Stimulated activated CD4-positive, alpha-beta T cell treated with anti-CD3 and anti-CD28 coated beads, Interleukin-15, amount 100 ng/mL, for 1 hour (primary cell): ENCODE measurements at places on chromosomes 1 and 21.

- no peak for DNase-seq
These were observed 767.3 kb upstream of the ADAMTS5 start for GRCh38 chr21:27734146-27734545.

DNA sequence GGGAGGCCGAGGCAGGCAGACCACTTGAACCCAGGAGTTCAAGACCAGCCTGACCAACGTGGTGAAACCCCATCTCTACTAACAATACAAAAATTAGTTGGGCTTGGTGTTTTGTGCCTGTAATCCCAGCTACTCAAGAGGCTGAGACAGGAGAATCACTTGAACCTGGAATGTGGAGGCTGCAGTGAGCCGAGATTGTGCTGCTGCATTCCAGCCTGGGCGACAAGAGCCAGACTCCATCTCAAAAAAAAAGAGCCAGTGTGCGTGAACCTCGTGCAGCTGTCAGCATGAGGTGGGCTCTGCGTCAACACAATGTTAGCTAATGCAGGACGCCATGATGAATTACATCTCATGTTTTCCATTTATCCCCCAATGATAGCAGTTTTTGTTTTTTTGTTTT is 110.7 kb upstream of the SLC45A1 start:
- no peak for DNase-seq

- no peak for DNase-seq
These were observed 24.3 kb downstream of the ST6GALNAC3 start for GRCh38 chr1:76098845-76099244.

DNA sequence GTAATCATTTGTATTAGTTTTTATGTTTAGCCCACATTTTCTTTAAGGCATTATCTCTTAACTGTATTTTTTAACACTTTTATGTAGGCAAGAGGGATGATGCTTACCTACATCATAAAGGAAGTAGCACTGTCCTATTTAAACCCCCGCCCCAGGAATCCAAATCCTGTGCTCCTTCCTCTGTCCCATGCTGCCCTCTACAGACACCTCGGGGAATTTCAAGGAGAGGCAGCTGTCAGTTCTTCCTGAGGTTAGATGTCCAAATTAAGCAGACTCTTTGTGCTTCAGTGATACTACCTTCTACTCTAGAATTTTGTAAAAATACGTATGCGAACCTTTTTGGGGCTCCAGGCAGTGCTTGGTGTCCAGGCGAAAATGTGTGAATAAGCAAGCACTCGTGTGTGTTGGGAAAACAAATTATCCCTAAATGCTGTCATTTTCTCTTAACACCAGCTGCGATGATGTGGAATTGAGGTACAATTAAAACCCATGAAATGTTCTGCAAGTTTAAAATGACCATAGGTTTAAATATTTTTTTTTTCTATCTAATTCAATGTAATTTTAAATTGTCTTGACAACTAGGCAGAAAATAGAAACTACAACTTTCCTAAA is 19.2 kb downstream of the CRCT1 start:
- DNase-seq, result no peak

DNA sequence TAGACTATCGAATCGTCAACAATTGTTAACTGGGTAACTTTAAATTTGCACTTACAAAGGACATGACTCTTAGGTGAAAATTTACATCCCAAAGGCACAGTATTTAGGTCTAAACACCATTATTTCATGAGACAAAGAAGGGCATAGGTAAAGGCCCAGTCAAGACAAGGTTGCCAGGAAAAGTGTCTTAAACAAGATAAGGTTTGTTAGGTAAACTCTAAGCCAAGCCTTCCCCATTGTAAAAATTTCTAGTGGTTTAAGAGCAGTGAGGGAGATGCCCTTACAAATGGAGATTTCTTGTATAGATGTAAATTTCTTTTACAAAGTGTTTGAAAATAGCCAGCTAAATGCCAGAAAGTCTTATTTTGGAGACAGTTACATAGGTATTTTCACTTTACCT is 36.9 kb upstream of the FNBP1L start:
- DNase-seq, result no peak

DNA sequence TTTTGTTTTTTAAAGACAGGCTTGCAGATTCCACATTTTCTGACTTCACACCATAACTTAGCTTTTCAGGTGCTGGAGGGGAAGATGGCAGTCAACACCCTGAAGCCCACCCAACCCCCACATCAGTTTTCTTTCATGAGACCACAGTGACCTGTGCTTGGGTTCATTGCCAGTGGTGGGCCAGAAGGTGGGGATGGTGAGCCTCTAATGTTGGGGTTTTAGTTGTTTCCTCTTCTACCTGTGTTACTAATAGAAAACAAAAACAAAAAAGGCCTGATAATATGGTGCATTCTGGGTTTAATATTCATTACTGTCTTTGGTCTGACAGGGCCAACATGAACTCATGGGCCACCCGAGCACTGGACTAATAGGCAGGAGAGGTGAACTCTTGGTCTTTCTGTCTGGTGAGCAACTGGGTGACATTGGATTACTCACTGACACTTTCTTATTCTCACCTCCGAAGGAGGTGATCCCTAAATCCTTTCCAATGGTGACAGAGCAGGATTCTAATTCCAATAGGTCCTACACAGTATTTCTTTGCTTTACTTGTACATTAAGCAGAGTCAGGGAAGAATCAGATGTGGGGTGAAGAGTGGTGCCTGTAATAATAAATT is 132.8 kb downstream of the CLIC6 start:
- no peak for DNase-seq

GRCh38 chr1:60274422-60275290 is 201.1 kb upstream of the C1orf87 start:
- no peak for DNase-seq

- DNase-seq, result no peak
These were observed 67.1 kb downstream of the BCAR3 start for GRCh38 chr1:93614541-93614940.

DNA sequence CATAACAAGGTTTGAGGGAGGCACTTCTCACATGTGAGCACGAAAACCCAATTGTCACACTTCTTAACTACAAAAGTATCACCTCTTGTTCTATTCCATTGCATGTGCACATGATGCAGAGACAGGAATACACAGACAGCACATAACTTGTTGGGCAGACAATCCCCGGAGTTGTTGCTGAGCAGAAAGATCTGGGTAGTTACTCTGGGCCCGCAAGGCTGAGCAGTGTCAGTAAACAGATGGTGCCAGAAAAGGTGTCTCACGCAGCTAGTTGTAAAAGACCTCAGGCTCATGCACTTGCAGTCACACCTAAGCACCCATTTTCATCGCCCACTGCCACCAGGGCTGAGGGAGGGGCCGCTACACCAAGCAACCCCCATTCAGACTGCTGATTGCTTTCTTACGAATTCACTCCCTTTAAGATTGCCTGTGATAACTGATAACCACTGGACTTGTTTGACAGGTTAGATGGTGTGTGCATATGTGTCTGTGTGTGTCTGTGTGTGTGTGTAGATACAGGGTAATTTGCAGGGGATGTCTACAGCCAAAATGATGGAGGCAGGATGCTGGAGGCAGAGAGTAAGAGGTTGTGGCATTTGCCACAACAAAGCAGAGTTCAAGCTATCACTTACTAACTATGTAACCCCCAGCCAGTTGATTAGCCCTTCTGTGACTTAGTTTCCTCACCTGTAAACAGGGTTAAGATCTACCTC is 4.2 kb downstream of the LGR6 start:
- no peak for DNase-seq

DNA sequence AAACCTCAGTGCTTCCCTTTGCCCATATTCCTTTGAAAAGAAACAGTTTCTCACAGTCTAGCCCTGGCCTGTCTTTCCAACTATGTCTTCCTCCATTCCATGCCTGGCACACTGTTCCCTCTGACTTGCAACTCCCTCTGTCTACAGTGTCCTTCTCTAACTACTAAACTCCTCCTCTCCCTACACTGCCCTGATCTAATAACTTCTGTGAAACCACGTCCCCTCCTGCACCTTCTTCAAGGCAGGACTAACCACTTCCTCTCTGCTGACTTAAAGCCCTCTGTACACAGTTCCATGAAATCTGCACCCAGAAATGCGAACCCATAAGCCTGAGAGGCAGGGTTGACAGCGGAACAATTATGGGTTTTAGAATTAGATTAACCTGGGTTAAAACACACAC is 62.2 kb upstream of the ATP1B1 start:
- DNase-seq, result no peak

- no peak for DNase-seq
These were observed 812.8 kb upstream of the BRINP3 start for GRCh38 chr1:191290441-191290840.

DNA sequence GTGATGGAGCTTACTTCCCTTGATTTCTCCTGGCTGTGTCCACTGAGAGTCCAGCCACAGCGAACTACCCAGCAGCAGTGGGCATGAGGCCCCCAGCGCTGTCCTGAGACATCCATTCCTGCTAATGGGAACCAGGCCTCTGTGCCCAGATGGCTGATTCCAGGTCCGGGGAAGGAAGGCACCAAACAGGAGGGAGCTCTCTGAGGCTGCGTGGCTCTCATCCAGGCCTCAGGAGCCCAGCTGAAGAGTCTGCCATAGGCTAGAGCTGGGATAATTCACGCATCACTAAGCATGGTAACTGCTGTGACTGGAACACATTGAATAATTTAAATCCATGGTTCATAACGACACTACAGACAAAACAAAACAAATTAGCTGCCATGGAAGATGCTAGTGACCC is 24.7 kb upstream of the LRRC47 start:
- no peak for DNase-seq

DNA sequence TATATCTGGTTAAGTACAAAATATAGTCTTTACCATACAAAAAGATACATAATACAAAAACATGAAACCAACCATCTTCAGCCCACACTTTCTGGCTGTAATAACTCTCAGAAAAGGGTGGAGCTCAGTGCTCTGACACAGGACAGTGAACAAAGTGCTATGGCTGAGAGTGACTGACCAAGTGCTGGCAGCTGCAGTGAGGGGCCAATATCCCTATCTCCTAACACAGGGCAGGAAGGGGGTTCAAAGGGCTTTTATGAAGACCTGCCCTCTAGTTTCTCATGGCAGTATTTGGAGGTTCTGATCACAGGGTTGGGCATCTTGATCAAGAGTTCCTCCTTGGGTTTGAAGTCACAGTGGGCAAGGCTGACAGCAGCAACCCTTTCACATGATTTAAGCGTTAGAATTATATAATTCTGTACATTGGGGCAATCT is 3.9 kb downstream of the TXNIP start:
- no peak for DNase-seq

DNA sequence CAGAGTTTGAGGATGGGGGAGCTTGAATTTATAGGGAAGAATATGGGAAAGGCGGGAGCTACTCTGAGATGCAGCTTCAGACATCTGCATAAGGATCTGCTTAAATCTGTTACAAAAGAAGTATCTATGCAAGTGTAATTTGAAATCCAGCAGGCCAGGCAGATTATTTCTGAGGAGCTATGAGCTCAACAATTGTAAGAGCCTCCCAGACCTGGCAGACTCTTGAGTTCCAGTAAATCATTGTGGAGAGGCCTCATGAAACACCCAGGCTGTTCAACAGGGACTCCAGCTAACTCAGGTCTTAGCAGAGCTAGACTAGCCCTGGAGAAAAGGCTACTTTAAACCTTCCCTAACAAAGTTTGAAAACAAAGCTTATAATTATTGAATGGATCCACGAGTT is 647.5 kb upstream of the CHRM3 start:
- no peak for DNase-seq

GRCh38 chr21:41767606-41768436 is 969 bp upstream of the RIPK4 start:
- no peak for DNase-seq

GRCh38 chr1:56654126-56654923 is 9.2 kb downstream of the PRKAA2 start:
- DNase-seq, result no peak

DNA sequence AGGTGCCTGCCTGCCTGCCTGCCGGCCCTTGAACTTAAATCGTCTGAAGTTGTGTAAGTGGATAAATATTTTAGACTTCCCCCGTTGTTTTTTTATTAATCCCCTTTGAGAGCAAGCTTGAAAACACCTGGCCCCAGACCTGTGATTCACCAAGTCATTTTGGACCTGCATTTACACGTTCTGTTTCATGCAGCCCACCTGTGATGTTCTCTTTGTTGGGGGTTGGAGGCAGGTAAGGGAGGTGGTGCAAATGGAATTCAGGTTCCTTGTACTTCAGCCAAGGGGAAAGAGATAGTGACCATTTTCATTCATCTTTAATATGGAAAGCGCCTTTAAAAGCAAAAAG is 1.2 kb downstream of the SLC37A1 start:
- DNase-seq, result no peak

DNA sequence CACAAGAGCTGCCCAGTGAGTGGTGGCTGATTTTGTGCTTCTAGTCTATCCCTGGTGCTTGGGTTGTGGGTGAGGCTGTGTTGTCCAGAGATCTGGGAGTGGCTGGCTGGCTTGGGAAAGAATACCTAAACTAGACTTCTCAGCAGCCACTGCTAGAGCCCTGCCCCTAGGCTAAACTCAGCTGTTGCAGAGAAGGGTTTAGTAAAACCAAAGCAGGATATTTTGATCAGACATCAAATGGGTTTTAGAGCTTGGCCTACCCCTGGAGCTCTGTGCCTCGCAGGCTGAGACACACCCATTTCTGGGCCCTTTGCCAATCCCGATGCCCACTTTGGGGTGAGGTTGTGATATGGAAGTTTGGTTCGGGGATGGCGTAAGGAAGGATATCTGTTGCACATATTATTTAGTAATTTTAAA is 88.5 kb downstream of the UCK2 start:
- DNase-seq, result no peak

- DNase-seq, result no peak
These were observed 68.9 kb downstream of the C4BPA start for GRCh38 chr1:207172885-207173284.

DNA sequence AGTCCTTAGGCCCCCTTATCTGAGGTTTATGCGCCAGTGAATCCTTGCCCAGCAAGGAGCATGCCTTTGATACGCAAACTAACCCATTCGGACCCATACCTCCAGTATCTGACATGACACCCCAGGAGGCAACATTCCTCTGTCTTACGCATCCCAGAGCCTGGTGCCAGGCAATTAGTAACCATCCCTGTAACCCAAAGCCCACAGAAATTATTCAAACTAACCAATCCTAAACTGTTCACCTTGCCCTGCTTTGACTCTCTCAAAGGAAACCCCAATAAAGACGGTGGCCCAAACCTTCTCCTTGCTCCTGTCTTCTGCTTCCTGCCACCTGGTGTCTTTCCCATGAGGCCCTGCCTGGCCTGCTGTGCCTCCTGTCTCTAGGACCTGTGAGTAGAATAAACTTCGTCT is 36.4 kb downstream of the ZNF496 start:
- DNase-seq, result no peak

GRCh38 chr1:93542398-93542797 is 94.5 kb downstream of the FNBP1L start:
- no peak for DNase-seq

DNA sequence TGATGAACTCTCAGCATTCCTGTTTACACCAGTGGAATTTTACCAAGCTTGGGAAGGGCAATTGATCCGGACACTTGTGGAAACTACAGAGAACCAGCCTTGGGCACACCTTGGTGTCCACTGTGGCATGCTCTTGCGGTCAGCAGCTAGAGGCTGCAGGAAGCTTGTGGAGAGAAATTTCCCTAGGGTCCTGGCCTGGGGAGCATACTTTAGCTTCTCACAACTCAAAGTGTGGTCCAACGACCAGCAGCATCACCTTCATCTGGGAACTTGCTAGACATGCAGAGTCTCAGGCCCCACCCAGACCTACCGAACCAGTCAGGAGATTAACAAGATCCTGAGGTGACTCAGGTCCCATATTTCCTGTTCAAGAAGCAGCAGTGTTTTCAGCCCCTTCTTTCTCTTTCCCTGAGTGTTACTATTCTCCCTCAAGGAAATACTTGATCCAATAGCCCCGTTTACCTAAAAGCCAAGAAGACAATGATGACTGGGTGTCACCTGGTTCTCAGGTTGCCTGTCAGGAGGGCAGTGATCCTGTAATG is 55.7 kb upstream of the KCNE2 start:
- DNase-seq, result no peak

GRCh38 chr1:176217461-176218099 is 10.5 kb upstream of the COP1 start:
- no peak for DNase-seq
